ENCODE measurements at places on chromosomes 13 and 19. TPM values are rescaled to one million over a fixed set of nuclear protein-coding genes. Genes with fewer than 3 reads are reported as not detected.

Gene KLC3
- not detected for total RNA-seq

Gene FFAR2
- total RNA-seq = not detected

Gene AMER2
- total RNA-seq = not detected

Gene WASF3
- total RNA-seq = 0.75 TPM

Gene GRIK5
- 1.6 TPM for total RNA-seq

Gene AZU1
- total RNA-seq = not detected
